ENCODE measurements at places on chromosomes 3 and 15.

DNA sequence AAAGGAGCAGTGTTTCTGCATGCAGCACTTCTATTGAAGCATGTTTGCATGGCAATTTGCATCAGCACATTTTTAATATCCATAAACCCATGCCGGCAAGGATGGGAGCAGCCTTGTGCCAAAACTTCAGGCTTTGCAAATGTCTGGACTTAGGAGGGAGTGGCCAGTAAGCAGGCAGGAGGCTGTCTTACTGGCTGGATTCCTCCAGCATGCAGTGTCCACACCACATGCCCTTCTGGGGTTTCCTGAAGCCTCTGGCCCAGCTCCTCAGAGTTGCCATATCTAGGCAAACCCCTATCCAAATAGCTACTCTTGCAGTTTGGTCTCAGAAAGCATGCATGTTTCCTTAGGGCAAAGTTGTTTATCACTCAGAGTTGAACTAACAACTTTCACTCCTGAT is 139.1 kb upstream of the MRPS22 start:
- DNase-seq, result no peak

DNA sequence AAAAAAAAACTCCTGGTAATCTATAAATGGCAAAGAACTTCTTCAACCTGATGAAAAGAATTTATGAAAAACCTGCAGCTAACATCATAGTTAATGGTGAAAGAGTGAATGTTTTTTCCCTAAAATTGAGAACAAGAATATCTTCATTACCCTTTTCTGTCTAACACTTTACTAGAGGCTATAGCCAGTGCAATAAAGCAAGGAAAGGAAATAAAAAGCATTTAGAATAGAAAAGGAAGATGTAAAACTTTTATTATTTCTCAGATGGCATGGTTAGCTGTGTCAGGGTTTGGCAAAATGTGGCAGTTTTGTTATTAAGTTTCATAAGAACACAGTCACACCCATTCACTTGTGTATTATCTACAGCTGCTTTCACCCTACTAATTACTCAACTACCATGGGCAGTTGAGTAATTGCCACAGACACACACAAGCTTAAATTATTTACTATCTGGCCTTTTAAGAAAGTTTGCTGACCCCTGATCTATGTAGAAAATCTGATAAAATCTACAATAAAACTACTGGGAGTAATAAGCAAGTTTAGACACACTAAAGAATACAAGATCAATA is 465.1 kb downstream of the MAGI1 start:
- DNase-seq, result no peak

GRCh38 chr15:82963471-82964341 is 11.2 kb upstream of the HOMER2 start:
- no peak for DNase-seq

- DNase-seq, result no peak
Measured at GRCh38 chr3:24168977-24169376, 223.9 kb downstream of the NR1D2 start.

GRCh38 chr3:51706021-51706485 is 815 bp upstream of the GRM2 start:
- DNase-seq, result no peak

- DNase-seq, result no peak
Measured at GRCh38 chr15:101048176-101048575, 129.0 kb downstream of the LRRK1 start.

GRCh38 chr3:127171721-127172120 is 21.2 kb upstream of the PRR23E start:
- DNase-seq, result no peak

- DNase-seq, result no peak
Measured at GRCh38 chr15:65355988-65356353, 21.8 kb downstream of the IGDCC3 start.

DNA sequence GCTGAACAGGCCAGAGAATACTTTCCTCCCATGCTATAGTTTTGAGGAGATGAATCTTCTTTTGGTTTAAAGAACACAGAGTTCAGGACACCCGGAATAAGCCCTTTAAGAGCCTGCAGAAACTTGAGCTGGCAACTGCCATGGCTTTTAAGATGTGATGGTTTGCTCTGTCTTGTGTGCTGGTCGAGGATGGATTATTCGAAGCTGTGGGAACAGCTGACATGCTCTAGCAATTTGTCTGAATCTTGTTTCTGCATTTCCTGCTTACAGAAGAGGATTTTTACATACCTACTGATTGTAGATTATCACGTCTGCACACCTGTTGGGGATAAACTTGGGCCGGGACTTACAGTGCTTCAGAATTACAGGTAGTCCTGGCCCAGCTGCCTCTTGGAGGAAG is 396.9 kb downstream of the LRTM1 start:
- no peak for DNase-seq

GRCh38 chr3:166661621-166662020 is 718.5 kb downstream of the ZBBX start:
- no peak for DNase-seq

DNA sequence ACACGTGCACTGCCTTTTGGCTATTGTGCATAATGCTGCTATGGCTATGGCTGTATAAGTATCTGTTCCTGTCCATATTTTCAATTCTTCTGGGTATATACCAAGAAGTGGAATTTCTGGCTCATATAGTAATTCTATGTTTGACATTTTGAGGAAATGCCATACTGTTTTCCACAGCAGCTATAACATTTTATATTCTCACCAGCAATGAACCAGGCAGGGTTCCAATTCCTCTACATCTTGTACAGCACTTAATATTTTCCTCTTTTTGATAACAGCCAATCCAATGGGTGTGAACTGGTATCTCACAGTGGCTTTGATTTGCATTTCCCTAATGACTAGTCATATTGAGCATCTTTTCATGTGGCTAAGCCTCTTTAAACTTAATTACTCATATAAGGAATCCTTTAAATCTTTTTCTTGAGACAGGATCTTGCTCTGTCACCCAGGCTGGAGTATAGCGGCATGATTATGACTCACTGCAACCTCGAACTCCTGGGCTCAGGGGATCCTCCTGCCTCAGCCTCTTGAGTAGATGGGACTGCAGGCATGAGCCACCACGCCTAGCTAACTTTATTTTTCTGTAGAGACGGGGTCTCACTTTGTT is 38.1 kb upstream of the IGDCC4 start:
- DNase-seq, result no peak

DNA sequence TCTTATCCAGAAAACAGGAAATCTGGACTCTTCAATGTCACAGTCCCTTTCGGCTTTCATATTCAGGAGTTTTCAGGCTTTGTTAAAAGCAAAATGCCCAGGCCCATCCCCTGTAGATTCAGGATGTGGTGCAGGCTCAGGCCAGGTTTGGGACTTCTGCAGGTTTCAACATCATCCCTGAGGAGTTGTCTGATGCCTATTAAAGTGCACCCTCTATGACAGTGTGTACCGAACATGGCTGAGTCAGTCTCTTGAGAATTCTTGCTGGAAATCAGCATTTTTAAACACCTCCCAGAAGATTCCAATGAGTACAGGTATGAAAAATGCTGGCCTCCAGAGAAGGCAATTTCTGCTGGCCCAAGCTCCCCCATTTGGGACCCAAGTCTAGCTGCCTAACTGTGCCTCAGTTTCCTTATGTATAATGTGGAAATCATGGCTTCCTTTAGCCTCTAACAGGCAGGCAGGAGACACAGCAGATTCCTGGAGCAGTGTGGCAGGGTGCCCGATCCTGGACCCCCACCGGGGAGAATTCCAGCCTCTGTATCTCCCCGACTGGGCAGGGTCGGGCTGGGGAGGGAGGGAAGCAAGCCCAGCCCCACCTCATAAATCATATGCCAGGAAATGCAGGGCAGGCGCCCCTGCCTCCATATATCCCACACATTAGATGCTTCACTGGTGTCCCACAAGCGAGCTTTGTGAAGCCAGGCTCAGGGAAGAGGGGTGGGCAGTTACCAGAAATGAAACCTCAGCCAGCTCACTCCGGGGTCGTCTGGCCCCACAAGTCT is 44.4 kb upstream of the SLC6A11 start:
- DNase-seq, result no peak

Measured in stimulated activated CD4-positive, alpha-beta T cell treated with anti-CD3 and anti-CD28 coated beads, Interleukin-1b, Interleukin-23, amount 100 ng/mL, for 1 hour (primary cell).